ENCODE measurements at places on chromosomes 4 and X.

DNA sequence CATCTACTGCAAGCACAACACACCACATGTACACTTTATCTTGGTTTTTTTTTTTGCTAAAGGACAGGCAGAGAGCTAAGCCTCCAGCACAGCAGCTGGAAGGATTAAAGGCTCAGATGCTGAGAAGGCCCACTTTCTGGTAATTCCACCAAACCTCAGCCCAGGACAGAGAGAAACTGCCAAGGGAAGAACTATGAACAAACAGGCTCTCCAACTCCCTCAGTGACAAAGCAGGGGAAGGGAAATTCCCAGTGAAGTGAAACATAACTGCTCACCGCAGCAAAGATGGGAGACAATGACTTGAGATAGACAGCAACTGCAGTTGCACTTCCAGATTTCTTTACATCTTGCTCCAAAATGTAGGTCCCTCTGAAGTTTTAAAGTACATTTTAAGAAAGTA lies 4.8 kb downstream of the PROM1 start:
- DNase-seq, result peak; percentile 13

GRCh38 chrX:13483773-13484172 lies 85.6 kb upstream of the EGFL6 start:
- DNase-seq, result no peak

DNA sequence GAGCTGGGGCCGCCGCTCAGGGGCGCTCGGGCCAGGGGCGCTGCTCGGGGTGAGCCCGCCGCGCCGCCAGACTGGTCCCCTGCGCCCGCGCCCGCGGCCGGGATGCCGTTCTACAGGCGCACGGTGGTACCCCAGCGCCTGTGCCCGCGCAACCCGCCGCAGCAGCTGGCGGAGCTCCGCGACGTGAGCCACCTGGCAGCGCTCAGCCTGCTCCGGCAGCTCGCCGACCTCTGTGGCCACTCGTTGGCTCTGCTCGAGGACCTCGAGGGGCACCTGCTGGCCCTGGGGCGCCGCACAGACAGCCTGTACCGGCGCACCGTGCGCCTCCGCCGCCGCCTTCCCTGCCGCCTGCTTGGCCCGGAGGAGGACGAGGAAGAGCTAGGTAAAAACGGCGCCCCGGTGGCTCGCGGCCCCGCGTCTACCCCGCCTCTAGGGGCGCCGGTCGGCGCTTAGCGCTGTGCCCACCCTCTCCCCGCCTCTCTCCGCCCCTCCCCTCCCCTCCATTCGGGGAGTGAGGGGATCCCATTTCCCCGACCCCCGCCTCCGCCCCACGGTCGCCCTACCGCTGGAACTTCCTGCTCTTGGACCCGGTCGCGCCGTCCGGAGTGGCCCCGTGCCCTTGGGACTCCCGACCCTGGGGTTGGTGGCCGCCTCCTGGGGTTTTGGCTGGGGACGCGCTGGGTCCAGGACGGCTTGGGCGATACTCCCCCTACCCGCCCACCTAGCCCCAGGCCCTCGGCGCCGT lies 513 bp downstream of the NHSL2 start:
- no peak for DNase-seq

DNA sequence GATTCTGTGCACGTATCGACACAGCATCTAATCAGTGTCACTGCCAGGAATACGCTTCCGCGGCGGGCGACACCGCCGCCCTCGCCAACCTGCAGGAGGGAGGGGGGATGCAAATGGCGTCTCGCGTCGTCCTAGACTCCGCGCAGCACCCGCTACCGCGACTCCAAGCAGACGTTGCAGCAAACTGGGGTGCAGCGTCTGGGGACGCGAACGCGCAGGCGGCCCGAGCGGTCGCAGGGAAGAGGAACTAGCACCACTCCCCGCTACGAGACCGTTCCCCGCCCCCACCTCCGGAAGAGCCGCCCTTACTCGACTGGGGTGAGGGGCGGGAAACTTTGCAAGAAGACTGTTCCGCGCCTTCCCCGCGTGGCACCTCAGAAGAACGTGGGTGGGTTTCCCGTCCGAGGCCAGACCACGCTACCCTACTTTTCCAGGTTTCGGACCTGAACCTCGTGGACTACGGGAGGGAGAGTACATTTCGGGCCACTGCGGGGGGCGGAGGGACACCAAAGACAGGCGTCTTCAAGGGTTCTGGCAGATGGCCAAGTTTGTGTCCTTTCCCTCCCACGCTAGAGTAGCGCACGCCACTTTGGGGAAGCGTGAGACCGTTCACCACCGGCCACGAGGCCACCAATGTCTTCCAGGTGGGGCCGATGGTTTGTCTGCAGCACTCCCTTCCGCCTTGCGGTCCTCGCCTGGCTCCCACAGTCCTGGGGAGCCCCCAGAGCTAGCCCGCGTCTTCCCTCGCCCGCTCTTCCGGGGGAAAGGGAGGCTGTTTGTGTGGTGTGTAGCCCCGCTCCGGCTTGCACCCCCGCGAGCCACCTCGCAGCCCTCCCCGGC lies 78.0 kb upstream of the BCOR start:
- peak; percentile 82 for DNase-seq

DNA sequence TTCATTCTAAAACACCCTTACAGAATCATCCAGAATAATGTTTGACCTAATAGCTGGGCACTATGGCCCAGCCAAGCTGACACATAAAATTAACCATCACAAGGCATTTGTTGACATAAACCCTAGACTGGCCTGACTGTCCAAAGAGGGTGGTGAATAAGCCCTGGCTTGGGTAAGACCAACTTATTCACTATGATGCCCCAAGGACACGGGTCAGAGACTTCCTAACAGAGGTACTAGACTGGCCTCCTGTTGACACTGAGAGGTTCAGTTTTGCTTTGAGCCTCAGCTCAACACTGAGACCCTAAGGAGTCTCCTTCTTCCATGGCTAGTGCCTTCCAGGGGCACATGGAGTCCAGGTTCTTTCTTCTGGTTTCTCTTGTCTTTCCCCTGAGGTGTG lies 21.3 kb downstream of the FGF2 start:
- no peak for DNase-seq

- no peak for DNase-seq
Measured at GRCh38 chrX:100980608-100981497, 11.3 kb downstream of the ARL13A start.

DNA sequence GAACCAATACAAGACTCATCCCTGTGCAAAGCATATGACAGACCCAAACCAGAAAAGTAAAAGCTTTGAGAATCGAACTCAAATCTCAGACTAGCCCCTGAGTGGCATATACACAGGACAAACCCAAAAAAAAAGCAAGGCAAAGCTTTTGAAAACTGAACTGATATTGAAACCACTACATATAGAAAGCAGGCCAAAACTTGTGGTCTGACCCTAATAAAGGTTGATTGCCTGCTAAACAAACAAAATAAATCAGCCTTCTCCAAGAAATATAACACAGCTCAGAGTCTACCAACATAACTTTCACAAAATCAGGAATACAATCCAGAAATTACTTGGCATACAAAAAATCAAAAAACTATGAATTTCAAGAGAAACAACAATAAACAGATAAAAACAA lies 40.3 kb downstream of the LRBA start:
- DNase-seq, result no peak

- no peak for DNase-seq
Measured at GRCh38 chrX:31213941-31214340, 142.1 kb upstream of the FTHL17 start.

DNA sequence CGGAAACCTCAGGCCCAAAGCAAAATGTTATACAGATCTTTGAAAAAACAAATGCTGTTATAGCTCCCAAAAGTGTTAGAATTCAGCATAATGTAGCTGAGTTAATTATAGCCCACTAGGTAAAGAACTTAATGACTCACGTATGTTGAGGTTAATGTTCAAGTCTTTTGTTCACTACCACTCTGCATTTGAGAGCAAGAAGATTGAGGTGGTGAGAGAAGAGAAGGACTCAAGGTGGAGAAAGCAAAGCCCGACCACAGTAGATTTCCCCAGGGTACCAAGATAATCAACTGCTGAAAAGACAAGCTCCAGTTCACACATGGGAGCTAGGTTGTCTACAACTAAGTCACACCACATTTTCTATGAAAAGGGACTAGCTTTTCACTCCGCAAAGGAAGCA lies 480.2 kb downstream of the DTHD1 start:
- no peak for DNase-seq

DNA sequence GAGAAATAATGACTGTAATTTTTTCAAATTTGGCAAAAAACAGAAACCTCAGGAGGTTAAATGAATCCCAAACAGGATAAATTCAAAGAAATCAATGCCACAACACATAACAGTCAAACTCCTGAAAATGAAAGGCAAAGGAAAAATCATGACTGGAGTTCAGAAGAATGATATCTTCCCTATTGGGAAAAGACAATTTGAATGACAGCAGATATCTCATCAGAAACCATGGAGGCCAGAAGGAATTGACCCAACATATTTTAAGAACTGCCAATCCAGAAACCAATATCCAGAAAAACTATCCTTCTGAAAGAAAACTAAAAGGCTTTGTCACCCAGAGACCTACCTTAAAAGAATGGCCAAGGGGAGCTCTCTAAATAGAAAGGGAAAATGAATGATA lies 40.1 kb upstream of the MAMLD1 start:
- DNase-seq, result no peak

DNA sequence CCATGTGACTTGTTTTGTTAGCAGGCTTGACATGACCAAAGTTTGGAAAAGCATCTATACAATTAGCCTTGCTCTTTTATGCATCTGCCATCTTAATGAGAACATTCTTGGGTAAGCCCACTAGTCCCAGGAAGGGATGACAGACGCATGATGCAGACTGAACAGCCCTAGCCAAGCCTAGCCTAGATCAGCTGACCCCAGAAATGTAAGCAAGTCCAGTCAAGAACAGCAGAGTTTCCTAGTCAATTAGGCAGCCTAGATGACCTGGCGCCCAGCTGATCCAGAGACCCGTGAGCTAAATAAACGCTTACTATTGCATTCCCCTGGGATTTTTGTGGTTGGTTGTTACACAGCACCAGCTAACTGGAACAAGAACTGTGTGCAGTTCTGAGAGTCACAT lies 457.9 kb downstream of the BCOR start:
- no peak for DNase-seq

GRCh38 chr4:2332976-2333319 lies 71.0 kb upstream of the MXD4 start:
- DNase-seq, result no peak

DNA sequence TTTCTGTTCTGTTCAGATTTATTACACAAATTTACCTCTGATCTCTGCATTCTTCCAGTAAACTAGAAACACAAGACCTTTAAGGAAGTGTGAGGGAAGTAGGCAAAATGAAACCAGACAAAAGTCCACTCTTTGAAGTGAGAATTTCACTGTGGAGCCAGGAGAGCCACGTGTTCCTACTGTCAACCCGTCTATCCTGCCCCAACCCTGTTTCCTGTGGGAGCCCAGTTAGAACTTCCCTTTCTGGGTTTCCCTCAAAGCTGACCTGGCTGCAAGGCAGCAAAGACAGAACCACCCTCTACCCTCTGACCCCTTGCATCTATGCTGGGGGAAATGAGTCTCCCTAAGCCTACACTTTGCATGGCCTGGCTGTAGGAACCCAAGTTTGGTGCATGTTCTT lies 40.0 kb downstream of the TMEM144 start:
- DNase-seq, result no peak

DNA sequence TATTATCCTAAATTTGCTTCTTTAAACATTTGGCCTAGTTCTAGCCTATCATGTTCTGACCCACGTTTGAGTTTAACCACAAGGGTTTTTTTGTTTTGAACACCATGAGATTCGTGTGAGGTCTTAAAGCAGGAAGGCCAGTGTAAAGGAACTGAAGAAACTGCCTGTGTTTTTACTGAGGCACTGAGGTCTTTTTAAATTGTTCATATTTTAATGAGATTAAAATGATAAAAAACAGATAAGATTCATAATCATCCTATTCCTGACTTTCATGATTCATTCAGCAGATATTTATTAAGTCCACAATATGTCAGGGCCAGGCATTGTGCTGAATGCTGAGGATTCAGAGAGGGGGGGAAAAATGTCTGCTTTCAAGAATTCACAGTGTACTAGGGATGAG lies 3.2 kb downstream of the RPS6KA3 start:
- no peak for DNase-seq

DNA sequence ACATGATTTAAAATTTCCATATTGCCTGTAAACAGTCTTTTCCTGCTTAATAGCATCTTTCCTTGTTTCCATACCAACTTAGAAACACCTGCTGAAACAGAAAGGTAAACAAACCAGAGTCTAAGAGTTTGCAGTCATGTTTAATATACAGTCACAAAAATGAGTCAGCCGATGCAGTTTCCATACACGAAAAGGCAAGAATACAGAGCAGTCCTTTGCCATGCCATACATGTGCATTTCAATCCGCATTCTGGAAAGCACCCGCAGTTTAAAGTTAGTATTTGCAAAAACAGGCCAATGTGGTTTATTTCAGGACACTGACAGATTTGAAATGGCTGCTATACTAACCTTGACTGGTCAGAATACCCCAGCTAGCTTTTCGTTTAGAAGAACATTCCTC lies 32.1 kb downstream of the ASB5 start:
- DNase-seq, result no peak

- DNase-seq, result no peak
Measured at GRCh38 chr4:152815078-152815477, 35.3 kb downstream of the ARFIP1 start.

- DNase-seq, result peak; percentile 5
Measured at GRCh38 chr4:150209140-150209829, 131.0 kb downstream of the DCLK2 start.

GRCh38 chr4:58649226-58649625 lies 1539.0 kb upstream of the IGFBP7 start:
- no peak for DNase-seq

- DNase-seq, result no peak
Measured at GRCh38 chr4:176653401-176654220, 139.1 kb downstream of the VEGFC start.
